Activated naive CD8-positive, alpha-beta T cell treated with anti-CD3 and anti-CD28 coated beads, Interleukin-2, amount 10 ng/mL, durations not matched to agents 7 days and 5 days (primary cell): ENCODE measurements at places on chromosomes 1 and 21.

GRCh38 chr1:226948480-226948879, 8.4 kb downstream of the COQ8A start:
- no peak for DNase-seq

GRCh38 chr1:1785666-1786065, 7.4 kb upstream of the NADK start:
- DNase-seq = no peak

DNA sequence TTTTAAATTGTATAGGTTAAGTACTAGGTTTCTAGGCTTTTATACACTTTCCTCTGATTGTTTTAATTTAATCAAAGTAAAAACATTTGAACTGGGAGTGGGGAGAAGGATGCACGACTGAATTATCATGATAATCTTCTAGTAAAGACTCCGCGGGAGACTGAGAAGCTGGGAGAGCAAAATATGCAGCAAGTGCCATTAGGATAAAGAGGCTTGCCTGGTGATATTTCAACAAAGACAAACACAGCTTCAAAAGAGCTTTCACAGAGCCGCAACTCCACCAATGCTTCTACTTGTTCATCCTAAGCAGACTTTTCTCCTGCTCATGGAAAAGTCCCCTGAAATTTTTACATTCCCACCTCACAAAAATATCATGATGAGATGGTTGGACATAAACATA, 239.0 kb upstream of the PTBP2 start:
- no peak for DNase-seq

DNA sequence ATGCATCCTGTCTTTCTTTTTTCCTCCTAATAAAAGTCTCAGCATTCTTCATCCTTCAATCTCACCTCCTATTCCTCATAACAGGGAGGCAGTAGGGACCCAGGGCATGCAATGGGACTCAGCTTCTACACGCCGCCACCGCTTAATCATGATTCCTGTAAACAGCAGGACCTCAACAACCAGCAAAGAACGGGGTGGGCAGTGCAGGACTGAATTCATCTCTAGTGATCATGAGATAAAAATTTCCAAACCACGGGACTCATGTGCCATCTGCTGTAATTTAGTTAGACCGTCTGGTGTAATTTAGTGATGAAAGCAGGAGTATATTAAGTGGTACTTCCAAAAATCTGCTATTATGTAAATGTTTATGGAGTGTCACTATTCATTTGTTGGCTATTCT, 5.4 kb downstream of the PRAMEF12 start:
- DNase-seq = no peak

DNA sequence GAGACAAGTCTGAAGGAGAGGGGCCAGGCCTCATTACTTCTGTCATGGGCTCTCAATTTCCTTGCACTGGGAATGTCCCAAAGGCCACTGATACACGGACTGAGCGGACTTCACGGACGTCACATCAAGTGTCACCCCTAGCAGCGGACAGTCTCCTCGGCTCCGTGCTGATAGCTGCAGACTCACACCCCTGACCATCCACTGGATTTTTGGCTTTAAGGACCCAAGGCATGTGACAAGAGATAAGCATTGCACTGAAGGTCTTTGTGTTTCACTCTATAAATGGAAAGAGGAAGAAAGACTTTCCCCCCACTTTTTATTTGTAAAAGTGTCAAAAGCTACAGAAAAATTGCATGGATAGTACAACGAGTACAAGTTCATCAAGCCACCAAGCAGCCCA, 200.4 kb upstream of the FGGY start:
- DNase-seq = no peak
